T-helper 9 cell (primary cell): ENCODE measurements at places on chromosomes 5 and 9.

DNA sequence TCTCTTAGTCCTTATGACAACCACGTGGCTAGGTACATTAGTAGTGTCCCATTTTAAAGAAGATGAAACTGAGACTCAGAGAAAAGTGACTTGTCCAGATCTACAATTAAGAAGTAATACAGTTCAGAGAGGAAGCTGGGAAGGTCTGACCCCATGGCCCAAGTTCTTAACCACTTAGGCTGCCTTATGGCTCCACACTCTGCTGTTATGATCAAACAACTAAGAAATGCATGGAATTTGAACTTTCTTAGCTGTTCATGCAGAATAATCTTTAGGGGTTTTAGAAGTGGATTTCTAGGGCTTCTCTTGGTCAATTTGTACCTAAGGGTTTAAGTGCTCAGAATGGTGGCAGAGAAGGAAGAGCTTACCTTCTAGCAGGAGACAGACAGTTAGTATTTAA is 128.0 kb upstream of the MSX2 start:
- no peak for DNase-seq

DNA sequence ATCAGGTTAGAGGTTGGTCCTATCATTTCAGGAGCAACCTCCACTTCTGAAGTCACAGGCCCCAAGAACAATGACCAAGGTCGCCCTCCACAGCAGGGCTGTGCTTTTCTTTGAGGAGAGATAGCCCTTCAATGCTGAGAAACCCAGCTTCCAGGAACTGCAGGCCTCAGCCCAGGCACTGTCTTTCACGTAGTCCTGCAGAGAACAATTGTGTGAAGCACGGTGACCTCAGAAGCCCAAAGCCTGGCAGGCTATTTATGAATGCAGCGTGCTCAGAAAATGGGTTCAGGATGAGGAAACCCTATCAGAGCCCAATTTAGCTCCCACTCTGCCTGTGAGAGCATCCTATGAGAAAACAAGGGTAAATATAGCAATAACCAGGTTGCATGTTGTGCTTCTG is 388.3 kb downstream of the PLK2 start:
- no peak for DNase-seq

DNA sequence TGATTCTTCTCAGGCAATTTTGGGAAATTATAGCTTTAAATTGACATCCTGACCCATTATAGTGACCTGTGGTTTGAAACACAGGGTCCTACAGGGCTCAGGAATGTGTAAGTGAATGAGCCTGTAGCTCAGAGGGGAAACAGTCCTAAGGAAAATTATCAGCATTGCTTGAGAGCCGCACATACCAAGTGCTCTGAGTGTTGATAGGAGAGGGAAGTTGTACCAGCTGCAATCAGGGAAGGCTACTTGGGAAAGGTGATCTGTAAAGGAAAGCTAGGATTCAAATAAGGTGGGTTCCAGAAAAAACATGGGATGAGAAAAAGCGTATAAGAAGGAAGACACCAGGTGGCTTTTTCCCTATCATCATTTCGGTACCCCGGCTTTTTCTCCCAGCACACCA is 4.4 kb upstream of the SLC25A51 start:
- DNase-seq: no peak

- DNase-seq: no peak
Measured at GRCh38 chr5:135955525-135955924, 742 bp upstream of the LECT2 start.

GRCh38 chr5:179495906-179496455 is 54.4 kb upstream of the RUFY1 start:
- no peak for DNase-seq

DNA sequence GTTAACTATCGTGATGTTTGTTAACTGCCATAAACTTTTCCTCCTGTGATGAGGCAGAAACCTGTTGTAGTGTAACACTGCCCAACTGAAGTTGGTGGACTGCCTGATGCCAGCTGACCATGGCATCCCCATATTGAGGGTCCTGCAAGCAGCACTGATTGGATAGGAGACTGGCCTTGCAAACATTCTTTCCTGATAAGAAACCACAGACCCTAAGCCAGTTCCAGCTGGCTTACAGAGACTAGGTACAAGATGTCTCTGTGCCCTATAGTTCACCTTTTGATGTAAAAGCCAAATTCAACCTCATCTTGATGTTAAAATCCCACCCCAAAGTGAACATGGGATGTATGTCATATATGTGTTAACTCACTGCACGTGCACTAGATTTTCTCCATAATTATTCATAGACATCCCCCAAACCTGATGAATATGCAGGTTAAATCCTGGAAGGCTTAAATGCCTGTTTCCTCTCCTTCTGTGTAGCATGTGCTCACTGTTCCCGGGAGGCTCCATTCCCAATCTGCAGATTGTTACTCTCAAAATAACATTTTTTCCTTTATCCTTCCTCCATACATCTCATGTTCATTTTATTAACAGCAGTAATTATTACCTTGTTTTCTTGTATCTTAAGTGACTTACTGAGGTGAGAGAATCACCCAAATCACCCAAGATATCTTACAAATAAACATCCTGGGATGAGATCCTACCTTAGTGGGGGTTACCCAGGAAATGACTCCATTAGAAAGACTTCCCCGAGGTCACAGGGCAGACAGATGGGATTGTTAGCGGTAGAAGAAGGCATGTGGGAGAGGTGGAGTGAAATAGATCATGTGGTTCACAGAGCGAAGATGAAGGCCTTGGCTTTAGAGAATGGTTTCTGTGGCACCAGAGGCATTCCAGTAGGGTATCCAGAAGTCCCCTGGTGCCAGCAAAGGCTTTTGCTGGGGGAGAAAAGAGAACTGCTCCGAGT is 566.7 kb downstream of the CCDC171 start:
- DNase-seq: no peak

GRCh38 chr5:81488862-81489261 is 94.9 kb upstream of the ACOT12 start:
- no peak for DNase-seq

DNA sequence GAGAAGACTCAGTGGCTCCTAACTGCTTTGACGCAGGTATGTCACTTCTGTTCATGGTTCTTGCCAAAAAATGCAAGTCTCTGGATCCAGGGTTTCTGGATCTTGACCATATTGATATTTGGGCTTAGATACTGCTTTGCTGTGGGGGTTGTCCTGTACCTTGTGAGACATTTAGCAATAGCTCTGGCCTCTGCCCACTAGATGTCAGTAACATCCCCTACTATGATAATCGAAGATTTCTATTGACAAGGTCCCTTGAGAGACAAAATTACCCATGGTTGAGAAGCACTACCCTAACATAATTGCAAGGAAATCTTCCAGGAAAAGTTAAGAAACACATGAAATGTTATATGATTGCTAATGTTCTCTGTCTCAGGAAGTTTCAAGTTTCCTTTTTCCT is 285.4 kb downstream of the TMEM232 start:
- no peak for DNase-seq

- no peak for DNase-seq
Measured at GRCh38 chr9:130240410-130241197, 25.0 kb upstream of the HMCN2 start.

DNA sequence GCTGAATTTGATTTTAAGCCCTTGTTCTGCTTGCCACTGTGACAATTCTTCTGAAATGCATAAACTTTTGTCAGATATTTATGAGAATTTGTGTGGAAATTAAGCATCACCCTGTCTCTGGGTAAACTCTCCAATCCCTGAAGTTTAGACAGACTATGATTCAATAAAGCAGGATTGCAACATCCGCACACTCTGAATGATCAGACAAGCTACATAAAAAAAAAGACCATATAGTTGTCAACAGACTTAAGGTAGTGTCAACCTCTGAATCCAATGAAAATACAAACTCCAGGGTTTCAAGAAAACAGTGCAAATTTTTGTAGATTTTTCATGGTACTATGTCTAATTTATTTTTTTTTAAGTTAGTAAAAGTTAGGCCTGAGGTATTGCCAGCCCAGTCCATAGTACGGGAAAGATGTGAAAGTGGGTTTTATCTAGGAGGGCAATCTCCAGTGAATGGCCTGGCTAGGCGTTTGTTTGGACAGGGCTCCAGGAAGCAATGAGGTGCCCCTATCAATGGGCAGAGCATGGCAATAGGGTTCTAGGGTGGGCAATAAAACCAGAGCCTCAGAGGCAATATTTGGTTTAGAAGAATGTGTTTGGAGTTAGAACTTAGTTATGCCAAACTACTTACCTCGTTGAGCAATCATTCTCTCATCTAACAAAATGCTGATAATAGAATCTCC is 762.6 kb upstream of the SEMA6A start:
- no peak for DNase-seq

- no peak for DNase-seq
Measured at GRCh38 chr9:107530679-107531078, 41.1 kb upstream of the KLF4 start.

- no peak for DNase-seq
Measured at GRCh38 chr9:137055385-137056364, 1.8 kb upstream of the ENTPD2 start.

DNA sequence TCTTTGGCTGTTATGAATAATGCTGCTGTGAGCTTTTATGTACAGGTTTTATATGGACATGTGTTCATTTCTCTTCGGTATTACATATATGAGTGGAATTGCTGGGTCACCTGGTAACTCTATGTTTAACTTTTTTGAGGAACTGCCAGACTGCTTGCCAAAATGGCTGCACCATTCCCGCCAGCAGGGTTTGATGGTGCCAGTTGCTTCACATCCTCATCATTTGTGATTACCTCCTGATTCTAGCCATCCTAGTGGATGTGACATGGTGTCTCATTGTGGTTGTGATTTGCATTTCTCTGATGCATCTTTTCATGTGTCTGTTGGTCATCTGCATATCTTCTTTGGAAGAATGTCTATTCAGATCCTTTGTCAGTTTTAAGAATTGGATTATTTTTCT is 10.7 kb downstream of the NANS start:
- DNase-seq: no peak

DNA sequence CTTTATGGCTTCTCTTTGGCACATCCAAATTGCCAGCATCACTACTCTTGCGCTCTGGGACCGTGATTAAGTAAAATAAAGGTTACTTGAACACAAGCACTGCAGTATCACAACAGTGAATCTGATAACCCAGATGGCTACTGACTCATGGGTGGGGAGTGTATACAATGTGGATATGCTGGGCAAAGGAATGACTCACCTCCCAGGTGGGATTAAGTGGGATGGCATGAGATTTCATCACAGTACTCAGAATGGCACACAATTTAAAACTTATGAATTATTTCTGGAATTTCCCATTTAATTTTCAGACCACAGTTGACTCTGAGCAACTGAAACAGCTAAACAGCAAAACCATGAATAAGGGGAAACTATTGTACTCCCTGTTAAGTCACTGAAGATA is 4.3 kb downstream of the GFM2 start:
- DNase-seq: no peak

DNA sequence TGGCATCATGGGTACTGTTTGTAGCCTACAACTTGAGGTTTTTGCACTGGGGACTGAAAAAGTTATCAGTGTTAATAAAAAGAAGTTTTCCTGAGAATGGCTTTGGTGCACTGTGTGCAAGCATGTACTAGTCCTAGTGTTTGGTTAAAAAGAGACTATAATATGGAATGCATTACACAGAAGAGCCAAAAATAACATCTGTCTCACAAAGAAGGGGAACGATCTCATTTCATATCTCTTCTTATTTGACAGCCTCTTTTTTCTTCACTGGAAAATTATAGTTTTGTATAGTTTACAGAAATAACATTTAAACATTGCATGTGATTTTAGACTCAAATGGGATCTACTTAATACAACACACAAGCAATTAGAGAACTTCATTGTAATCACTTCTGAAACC is 127.0 kb upstream of the GDNF start:
- no peak for DNase-seq

- DNase-seq: no peak
Measured at GRCh38 chr5:20972419-20972925, 984.5 kb upstream of the CDH18 start.

DNA sequence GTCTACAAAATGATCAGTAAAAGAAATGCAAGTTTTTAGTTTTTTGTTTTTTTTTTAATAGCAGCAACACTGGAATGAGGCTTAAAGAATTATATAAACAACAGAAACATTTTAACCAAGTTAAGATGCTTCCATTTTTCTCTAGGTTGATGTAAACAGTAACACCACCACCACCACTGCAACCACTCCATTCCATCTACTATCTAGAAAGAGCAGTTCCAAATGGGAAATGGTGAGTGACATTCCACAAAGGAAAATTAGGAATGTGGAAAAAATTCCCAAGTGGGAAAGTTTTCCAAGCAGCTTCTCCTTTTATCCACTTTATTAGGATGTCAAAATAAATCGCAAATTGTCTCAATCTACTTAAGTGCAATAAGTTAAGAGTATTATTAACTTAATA is 32.6 kb downstream of the SLC38A9 start:
- DNase-seq: no peak

- no peak for DNase-seq
Measured at GRCh38 chr9:2192356-2192979, 177.3 kb downstream of the SMARCA2 start.

GRCh38 chr5:177296581-177296980 is 6.9 kb downstream of the RAB24 start:
- no peak for DNase-seq

- no peak for DNase-seq
Measured at GRCh38 chr5:113343343-113343742, 91.4 kb downstream of the TSSK1B start.

DNA sequence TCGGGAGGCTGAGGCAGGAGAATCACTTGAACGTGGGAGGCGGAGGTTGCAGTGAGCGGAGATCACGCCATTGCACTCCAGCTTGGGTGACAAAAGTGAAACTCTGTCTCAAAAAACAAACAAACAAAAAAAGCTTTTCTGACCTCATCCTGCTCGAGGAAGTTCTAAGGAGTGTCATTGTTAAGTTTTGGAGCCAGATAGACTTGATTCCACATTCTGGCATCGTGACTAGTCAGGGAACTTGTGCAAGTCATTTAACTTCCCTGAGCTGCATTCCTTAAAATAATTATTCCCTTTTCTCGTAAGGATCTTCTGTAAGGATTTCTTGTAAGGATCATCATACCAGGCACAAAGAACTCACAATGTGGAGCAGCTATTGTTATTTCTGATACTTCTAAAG is 26.2 kb downstream of the SNX24 start:
- DNase-seq: no peak

- DNase-seq: no peak
Measured at GRCh38 chr5:72065751-72066255, 41.5 kb upstream of the MAP1B start.

- no peak for DNase-seq
Measured at GRCh38 chr9:107999890-108000289, 510.3 kb upstream of the KLF4 start.

- peak; percentile 63 for DNase-seq
Measured at GRCh38 chr5:176543428-176544182, 5.5 kb upstream of the CDHR2 start.

- no peak for DNase-seq
Measured at GRCh38 chr5:55668356-55668755, 43.8 kb downstream of the SLC38A9 start.

DNA sequence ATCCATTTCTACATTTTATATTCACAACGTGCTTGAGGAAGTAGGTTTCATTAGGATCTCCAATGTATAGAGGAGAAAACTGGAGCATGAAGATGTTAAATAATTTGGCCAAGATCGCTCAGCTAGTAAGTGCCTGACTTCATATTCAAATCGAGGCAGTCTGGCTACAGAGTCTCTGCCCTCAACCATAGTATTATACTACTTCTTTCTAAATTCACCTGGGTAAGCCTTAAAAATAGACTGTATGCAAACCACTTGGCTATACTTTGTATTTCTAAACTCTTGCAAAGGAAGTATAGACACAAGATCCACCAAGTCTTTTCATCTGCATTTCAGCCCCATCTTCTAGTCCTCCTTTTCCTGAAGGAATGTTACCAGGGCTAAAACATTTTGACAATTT is 232.0 kb downstream of the PLK2 start:
- no peak for DNase-seq
